HuH-7.5 (cell line): ENCODE measurements at places on chromosomes 12 and 14.

DNA sequence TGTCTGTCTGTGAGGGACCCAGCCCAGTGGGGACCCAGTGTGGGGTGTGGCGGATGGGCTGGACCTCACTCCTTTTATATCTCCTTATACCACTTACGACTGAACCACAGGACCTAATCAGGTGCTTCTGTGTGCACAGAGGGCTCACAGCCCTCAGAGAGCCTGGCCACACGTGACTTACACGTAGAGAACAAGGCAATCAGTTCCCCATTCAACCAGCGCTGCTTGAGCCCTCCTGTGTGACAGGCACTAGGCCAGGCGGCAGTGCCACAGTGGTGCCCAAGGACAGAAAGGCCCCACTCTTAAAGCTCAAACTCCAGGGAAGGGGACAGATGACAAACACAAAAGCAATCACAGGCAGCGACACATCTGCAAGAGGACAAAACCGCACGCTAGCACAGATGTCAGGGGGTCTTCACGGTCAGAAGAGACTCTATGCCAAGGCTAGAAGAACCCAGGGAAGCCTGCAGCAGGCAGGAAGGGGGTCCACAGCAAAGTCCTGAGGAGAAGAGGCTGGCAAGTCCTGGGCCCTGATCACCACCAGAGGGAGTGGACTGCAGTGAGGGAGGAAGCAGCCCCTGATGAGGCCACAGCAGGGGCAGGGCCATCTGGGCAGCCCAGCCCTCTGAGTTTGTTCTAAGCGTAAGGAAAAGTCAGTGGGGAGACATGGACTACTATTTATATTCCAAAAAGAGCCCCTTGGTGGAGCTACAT, 39.3 kb downstream of the SETD3 start:
- no peak for DNase-seq

DNA sequence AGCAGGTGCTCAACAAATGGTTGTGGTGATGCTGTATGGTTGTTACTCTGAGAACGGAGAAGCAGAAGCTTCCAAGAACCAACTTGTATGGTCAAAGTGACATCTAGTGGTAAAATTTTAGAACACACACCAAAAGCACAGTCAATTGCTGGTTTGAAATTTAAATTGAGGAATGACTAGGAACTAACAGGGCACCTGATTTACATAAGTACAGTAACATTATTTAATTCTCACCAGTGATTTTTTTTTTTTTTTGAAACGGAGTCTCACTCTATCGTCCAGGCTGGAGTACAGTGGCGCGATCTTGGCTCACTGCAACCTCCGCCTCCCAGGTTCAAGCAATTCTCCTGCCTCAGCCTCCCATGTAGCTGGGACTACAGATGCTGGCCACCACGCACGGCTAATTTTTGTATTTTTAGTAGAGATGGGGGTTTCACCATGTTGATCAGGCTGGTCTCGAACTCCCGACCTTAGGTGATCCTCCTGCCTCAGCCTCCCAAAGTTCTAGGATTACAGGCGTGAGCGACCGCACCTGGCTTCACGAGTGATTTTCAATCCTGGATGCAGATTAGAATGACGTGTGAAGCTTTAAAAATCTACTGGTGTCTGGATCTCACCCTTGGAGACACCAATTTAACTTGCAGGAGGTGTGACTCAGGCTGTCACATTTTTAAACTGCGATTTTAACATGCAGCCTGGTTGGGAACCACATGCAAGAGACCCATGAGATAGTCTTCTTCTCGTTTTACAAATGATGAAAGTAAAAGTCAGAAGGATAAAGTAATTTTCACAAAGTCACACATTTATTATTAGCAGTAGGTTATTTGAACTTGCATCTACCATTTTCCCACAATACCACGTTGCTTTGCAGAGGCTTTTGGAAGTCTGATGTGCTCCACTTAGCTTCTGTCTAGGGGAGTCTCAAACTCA, 14.1 kb upstream of the NUMB start:
- DNase-seq = no peak

DNA sequence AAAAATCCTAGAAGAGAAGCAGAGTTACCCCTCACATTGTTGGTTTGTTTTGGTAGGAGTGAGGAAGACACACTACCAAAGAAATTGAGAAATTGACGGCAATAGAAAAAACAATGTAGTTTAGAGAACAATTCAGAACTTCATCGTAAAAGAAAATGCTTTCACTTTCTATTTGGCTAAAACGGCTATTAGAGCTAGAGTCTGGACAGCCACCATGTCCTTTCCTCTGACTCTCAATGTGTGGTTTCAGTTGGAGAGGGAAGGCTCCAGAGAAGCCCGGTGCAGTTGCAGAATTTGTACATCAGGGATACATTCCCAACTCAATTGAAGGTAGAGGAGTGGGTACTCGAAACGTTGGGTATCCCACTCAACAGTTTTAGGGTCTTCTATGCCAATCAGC, 535.3 kb downstream of the GALC start:
- DNase-seq = no peak

- DNase-seq = no peak
These were observed 22.4 kb downstream of the NCOR2 start for GRCh38 chr12:124544983-124545382.
